ENCODE measurements at places on chromosomes 11 and 22.

GRCh38 chr11:69499186-69499917 is 17.9 kb downstream of the LINC01488 start:
- DNase-seq: no peak

DNA sequence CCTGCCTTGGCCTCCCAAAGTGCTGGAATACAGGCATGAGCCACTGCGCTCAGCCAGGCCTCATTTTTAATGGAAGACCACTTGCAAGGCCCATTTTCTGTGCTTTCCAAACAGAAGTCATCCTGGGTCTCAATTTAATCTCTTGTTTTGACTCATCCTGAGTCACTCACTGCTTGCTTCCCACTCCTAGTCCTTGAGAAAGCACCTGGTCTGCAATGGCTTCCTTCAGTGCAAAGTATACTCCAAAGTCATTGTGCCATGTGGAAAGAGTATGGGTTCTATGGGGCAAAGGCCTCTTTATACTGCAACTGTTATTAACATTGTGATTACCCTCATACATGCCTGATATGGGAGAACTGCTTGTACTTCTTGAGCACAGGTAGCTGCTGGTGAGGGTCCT is 18.3 kb upstream of the SLC5A1 start:
- no peak for DNase-seq

- no peak for DNase-seq
Observed at GRCh38 chr11:118068206-118068944, 8.5 kb upstream of the TMPRSS4 start.

DNA sequence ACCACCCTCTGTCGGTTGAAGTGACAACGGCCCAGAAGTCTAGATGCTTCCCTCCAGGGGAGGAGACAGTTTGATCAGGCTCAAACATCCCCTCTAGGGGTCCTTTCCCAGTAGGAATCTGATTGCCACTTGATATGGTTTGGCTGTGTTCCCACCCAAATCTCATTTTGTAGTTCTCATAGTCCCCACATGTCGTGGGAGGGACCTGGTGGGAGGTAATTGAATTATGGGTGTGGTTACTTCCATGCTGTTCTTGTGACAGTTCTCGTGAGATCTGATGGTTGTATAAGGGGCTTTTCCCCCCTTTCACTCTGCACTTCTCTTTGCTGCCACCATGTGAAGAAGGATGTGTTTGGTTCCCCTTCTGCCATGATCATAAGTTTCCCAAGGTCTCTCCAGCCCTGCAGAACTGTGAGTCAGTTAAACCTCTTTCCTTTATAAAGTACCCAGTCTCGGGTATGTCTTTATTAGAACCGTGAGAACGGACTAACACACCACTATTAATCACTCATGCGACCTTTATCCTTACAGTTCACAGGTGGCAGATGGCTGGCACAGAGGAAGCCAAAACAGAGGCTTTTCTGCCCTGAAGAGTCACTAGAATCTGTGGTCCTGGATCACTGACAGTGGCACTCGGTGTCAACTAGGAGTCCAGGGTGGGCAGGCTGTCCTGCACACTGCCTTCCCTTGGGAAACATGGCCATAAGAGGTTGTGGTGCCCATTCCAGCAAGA is 21.6 kb downstream of the ASPHD2 start:
- no peak for DNase-seq

Data from T1000 (cell line).